ENCODE measurements at places on chromosomes 16 and 17.
A peak's percentile ranks its signal among the peaks of the same experiment; 100 is the strongest.

DNA sequence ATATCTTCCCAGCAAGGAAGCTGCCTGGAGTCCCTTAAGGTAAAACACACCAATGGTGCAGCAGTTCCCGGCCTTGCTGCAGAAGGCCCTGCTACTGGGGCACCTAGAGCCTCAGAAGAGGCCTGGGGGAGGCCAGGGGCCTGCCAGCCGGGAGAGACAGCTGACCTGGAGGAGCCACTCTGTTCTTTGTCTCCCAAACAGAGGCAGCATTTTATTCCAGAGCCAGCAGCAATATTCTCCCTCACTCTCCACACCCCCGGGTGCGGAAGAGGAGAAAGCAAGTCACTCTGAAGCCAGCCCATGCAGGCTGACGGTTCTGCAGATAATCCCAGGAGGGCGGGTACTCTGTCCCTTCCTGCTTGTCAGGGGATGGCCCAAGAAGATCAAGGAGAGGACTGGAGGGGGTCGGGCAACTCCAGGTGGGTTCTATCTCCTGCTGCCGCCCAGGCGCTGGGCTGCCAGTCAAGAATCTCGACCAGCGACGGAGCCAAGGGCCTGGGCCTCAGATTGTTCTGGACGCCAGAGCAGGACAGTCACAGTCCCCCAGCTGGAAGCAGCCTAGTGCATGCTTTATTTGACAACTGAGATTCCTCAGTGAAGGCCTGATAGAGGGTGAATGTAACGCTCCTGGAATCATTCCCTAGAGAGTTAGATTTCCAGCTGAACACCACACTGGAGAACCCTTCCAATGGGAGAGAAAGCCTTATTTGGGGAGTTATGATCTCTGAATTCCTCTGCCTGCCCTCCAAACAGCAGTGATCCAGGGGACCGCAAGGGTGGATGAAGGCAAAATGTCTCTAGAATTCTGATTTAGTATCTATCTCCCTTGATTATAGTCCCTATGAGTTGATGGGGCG, 1.1 kb upstream of the KIFC3 start:
- DNase-seq: no peak

DNA sequence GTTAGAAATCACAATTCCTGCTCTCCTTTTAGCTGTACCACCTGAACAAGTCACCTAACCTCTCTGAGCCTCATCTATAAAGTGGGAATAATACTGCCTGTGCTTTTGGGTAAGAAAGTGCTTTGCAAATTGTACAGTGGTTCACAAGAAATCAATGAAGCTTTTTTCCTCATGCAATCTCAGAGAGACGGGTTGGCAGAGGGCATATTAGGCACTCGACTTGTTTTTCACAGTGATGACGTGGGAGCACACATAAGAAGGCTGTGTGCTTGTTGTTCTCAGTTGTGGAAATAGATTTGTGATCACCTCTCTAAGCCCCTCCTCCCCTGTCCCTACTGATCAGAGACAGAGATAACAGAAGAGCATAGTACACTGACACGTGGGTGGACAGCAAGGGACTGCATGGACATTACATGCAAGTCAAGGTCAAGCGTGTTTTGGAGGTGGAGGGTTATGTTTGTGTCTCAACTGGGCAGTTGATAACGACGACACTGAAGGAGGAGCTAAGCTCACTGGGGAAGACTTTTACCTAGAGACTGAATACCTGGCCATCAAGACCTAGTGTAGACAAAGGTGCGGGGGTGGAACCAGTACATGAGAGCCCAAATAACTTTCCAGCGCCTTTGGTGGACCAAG, 1.7 kb upstream of the GPT2 start:
- DNase-seq: no peak

- no peak for DNase-seq
These were observed 48.0 kb upstream of the NDRG4 start for GRCh38 chr16:58451945-58452401.

DNA sequence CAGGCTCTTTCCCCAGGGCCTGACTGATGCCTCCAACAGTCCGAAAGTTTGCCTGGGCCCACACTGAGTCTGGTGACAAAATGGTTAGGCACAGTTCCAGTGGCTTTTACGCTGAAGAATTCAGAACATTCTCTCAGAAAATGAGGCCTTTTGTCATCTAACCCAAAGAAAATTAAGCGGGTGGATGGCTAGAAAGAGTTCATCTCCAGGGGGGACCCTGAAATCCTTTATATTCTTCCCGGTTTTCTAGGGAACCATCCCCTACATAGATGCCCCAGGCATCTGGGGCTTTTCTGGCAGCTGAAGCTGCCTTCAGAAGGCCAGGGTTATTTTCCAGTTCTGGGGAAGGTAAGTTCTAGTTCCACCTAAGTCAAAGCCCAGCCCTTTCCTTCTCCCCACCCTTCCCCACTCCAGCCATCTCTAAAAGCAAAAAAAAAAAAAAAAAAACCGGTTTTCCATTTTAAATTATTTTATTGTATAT, 2.2 kb downstream of the RASD1 start:
- peak; percentile 63 for DNase-seq

GRCh38 chr16:74283716-74284115, 12.9 kb upstream of the PSMD7 start:
- DNase-seq: no peak

- DNase-seq: no peak
These were observed 714 bp downstream of the TNS4 start for GRCh38 chr17:40500709-40501108.

DNA sequence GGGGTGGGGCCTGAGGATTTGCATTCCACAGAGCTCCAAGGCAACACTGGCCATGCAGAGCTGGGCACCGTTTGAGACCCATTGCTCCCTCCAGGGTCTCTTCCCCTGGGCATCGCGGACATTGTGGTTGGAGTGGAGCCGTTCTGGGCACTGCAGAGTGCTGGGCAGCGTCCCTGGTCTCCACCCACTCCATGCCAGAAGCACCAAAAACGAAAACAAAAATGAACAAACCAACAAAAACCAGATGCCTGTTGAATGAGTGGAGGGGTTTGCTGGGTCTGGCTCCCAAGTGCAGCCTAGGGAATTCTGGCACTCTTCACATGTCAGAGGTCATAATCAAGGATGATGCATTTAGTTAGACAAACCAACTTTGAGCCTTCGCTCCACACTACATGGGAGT, 17.9 kb downstream of the WNT9B start:
- peak; percentile 78 for DNase-seq

DNA sequence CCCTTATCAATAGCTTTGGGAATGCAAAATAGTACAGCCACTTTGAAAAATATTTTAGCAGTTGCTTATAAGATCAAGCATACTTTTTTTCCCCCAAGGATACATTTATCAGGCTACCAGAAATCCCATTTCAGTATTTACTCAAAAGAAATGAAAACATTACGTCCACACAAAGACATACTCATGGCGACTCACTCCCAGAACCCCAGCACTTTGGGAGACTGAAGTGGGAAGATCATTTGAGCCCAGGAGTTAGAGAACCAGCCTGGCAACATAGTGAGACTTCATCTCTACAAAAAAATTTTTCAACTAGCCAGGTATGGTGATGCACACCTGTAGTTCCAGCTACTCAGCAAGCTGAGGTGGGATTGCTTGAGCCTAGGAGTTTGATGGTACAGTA, 5.9 kb downstream of the SKA2 start:
- no peak for DNase-seq

GRCh38 chr17:82021107-82021899, 1.4 kb downstream of the CENPX start:
- peak; percentile 99 for DNase-seq

DNA sequence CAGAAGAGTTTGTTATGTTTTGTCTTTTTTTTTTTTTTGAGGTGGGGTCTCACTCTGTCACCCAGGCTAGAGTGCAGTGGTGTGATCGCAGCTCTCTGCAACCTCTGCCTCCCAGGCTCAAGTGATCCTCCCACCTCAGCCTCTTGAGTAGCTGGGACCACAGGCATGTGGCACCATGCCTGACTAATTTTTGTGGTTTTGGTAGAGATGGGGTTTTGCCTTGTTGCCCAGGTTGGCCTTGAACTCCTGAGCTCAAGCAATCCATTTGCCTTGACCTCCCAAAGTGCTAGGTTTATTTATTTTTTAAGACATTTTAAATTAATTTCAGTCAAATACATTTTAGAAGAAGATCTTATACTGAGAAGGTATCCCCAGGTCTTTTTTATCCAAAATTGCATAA, 366.7 kb downstream of the KCNJ2 start:
- DNase-seq: no peak

DNA sequence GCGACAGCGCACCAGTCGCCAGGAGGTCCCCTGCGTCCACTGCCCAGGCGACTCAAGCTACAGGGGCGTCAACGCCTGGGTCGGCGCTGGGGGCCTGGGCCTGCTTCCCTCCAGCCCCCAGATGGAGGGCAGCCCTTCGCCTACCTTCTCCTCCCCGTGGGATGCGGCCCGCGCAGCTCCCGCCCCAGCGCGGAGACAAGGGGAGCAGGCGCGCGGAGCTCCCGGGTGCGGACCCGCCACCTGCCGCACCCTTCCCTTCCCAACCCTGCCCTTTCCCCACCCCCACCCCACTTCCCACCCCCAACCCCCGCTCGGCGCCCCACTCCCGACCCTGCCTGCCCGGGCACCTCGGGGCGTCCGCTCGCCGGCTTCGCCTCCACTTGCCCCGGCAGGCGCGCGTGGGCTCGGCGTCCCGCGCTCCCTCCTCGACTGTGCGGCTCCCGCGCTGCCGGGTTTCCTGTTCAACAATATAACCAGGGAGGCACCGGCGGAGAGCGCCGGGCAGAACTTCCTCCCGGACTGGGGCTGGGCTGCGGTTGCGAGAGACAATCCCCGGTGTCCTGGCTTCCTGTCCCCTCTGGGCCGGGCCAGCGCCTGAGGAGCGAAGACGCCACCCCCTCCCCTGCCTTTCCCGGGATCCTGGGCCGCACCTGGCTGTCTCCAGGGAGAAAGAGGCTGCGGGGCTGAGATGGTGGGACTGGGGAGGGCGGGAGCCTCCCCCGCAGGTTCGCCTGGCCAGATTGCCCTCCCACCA, at the start of gene ARHGAP27:
Gene ARHGAP27 (minus strand): TSS at position 466 of the 754 bp plus-strand sequence. CDS start 2,591 bp downstream, outside the sequence.
- DNase-seq: peak; percentile 88

DNA sequence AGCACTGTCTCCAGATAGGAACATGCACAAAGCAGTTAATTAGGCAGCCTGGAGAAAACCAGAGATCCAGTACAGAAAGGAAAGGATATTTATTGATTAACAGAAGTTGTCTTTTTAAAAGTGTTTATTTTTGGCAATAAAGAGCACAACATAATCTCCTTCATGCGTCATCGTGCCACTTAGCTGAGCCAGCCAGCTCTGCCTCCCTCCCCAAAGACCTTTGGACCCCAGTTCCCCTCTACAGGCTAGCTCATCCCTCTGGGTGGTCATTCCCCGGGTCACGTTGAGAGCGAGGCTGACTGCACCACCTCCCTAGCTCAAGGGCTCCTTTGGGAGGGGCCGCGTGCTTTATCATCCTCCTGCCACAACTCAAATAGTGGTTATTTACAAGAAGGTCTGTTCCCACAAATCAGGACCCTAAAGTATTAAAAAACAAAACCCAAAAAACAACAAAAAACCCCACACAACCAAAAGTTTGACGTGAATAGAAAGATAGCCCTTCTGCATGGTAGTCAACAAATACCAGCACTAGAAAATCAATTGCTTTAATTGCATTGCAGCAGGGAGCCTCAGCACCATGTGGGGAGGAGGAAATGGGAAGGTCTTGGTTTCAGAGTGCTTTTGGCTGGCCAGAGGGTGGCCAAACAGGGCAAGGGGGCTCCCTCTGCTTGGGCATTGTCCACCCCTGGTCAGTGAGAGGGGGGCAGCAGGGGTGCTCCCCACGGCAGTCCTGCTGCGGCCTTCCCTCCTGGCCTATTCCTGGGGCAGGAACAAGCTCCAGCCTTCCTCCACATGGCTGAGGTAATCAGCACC, 9.6 kb downstream of the POLR2C start:
- DNase-seq: no peak

GRCh38 chr17:29169806-29170591, 10.2 kb downstream of the MYO18A start:
- DNase-seq: peak; percentile 53

GRCh38 chr17:41352597-41353366, 2.2 kb upstream of the KRT33A start:
- DNase-seq: no peak

DNA sequence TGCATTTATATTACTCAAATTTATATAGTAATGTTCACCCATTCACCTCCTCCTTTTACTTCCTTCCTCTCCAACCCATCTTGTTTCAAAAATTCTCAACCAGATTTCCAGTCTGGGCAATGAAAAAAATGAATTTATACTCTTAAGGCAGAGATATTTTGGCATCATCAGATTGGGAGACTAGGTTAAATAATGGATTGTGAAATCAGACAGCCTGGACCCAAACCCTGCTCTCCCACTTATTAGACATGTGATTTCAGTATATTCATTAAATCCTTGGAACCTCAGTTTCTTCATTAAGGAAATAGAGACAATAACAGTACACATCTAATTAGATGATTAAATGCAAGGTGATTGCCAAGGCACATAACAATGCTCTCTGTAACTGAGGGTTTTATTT, 7.8 kb downstream of the ACSM1 start:
- no peak for DNase-seq

GRCh38 chr17:67244431-67245072, 444 bp downstream of the HELZ start:
- peak; percentile 61 for DNase-seq

DNA sequence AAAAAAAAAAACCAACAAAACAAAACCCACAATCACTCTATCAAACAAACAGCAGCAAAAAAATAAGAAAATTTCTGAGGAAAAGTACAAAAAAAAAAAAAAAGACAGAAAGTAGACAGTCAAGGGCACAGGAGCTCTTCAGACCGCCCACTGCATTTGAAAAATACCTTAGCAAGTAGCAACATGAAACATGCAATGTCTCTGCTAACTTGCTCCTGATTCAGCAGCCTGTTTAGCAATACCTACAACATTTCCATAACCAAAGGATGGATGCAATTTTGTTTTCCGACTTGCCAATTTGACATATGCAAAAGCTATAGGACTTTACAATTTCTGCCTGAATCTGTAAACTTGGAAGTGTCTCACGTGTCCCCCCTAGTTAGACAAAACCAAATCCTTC, 57.4 kb downstream of the SYNRG start:
- DNase-seq: no peak

- DNase-seq: no peak
These were observed 11.9 kb upstream of the CHMP6 start for GRCh38 chr17:80979547-80980378.

DNA sequence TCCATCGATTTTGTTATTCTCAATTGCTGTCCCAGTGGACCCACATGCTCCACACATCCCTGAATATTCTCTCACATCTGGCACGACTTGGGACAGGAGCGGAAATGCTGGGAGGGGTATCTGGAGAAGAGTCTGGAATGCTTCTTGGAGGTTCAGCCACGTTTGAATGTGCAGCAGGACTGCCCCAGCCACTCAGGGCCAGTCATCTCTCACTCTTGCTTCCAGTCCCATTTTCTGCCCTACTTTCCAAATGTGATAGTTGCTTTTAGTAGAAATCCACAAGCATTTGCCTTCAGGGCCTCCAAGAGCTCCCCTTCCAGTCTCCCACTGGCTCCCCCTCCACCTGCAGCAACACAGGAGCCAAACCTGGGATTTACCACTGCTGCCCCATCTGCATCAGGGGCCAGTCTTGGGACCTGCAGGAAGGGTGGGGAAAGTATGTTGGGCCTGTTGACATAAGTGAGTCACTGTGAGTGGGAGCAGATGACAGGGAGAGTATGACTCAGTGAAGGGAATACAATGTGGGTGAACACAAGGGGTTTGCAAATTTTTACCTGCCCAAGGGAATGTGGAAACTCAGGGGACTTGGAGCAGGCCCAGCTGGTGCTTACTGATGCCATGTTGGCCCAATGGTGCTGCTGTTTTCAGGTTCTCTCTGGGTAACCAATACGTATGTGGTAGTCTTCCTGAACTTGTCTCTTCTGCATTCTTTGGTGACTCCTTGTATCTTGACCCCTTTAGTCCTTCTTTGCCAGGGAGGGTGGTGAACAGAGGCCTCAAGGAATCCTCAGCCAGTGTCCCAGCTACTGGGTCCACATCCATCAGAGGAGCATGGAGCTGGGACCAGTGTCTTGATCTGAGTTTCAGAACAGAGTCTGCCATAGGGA, 78.8 kb upstream of the CRHR1 start:
- peak; percentile 80 for DNase-seq

Measured in osteoblast (primary cell).